ENCODE measurements at places on chromosomes 13 and 19.

GRCh38 chr13:36094478-36094877, 36.7 kb downstream of the DCLK1 start:
- DNase-seq: no peak

- peak; percentile 64 for DNase-seq
These were observed 172.1 kb downstream of the NUFIP1 start for GRCh38 chr13:44817131-44817671.

DNA sequence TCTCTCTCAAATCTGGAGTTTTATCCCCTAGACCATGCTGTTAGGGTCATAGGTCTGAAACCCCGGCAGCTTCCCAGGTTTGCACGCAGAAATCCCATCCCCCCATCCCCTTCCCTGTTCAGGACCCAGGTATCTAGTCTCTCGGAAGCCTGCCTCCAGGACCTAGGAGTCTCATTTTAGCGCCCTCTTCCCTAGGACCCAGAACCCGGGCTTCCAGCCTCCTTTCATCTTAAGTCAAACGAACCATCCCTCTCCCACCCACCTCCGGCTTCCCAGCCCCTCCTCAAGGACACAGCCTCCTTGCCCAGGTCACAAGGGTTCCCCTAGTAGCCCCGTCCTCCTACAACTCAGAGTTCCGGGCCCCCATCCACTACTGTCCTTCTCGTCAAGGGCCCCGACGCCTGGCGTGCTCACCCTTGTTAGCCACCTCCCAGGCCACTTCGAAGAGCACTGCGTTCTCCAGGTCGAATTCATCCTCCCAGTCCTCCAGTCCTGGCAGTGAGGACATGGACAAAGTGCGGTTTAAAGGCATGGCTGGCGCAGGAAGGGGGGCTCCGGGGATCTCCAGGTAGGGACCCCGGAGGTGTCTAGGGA, 431 bp downstream of the GYS1 start:
- DNase-seq: no peak

DNA sequence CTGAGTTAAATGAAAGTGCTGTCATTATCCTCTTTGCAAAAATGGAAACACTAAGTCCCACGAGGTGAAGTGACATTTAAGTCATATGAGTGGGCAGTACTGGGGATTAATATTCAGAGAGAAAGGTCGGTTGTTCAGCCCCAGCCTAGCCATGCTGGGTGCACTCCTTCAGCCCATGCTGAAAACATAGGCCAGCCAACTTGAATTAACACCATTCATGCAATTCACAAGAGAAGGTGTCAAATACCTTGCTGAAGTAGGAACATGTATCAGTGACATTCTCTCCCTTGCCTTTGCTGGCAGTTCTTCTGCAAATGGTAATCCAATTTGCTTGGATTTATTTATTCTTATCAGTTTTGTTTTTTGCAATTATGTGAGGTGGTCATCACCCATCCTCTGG, 256.3 kb downstream of the DNAJC15 start:
- no peak for DNase-seq

DNA sequence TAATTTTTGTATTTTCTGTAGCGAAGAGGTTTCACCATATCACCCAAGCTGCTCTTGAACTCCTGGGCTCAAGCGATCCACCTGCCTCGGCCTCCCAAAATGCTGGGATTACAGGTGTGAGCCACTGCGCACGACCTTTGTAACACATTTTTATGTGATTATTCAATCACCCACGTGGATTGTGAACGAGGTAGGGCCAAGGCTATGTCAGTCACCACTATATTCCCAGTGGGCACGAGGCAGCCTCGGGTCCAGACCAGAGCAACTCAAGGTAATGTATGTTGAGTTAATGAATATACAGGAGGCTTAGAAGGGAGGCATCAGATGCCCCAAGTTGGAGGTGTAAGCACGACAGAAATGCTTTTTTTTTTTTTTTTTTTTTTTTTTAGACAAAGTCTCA, 8.9 kb downstream of the PTGIR start:
- DNase-seq: no peak

GRCh38 chr13:45133396-45134118, 13.2 kb downstream of the GTF2F2 start:
- DNase-seq: no peak

DNA sequence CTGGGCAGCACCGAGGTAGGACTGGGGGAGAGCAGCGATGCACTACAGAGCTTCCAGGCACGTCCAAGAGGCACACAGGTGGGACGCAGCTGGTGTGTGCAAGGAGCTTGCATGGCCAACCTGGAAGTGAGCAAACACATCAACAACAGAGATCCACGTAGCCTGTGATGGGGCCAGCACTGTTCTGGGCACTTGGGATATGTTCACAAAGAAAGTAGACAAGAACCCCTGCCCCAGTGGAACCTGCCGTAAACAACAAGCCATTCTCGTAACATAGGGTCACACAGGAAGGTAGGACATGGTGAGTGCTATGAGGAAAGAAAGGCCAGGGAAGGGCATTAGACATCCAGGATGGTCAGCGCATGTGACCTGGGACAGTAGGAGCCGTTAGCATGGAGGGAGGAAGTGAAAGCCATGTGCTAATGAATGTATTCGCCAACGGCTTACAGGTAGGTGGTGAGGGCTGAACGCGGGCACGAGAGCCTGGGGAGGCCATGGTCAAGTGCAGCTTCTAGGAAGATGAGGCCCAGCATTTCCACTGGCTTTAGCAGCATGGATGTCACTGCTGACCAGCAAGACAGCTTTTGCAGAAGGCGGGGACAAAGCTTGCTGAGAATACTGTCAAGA, 105.5 kb downstream of the TEX26 start:
- no peak for DNase-seq

- no peak for DNase-seq
These were observed 485.2 kb downstream of the ZNF536 start for GRCh38 chr19:30857388-30857787.

DNA sequence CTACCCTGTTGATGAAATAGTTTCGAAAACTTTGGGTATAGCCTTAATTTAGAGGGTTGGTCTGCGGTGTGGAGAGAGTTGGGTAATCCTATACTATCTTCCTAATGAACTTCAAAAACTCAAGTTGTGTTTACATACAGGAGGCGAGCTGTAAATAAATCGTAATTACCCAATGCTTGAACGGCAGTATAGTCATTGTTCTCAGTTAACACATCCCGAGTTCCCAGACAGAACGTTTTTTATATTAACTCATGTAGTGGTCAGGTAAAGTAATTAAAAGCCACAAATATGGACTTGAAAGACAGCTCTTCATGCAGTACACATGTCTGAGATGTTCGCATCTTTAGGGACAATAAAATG, 1.5 kb downstream of the PDS5B start:
- DNase-seq: no peak

- no peak for DNase-seq
These were observed 43.1 kb downstream of the B3GLCT start for GRCh38 chr13:31242916-31243315.

DNA sequence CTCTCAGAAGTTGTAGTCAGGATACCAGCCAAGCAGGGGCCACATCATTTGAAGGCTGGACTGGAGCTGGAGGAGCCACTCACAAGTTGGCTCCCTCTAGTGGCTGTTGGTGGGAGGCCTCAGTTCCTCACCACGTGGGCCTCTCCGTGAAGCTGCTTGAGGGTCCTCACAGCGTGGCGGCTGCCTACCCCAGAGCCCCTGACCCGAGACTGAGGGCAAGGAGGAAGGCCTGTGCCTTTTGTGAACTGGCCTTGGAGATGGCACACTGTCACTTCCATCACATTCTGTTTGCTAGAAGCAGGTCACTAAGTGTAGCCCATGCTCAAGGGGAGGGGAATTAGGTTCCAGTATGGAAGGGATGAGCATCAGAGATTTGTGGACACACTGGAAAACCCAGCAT, 14.6 kb downstream of the GNA11 start:
- DNase-seq: peak; percentile 44

DNA sequence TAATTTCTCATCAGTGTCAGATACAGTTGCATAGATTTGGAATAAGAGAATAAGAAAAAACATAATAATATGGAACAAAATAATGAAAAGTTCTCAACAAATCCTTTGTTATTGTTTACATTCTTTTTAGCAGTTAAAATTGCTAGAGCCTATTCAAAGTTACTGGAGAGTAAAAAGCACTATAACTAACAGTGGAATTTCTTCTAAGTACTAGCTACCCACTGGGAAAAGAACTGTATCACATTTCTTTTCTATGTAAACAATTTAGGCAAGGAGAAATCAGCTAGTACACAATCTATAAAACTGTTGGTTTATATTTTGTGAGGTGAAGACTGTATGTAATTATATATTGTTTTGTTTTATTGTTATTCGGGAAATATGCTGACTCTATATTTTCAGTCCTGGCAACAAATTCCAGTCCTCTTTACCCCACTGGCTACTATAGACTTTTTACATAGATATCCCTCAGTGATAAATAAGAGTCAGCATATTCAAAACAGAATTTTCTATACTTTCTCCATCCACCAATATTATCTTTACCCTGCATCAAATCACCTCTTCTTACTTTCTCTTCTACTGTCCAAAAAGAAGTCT, 222.0 kb downstream of the PCDH9 start:
- DNase-seq: no peak

GRCh38 chr19:55196803-55197202, 12.5 kb downstream of the PTPRH start:
- DNase-seq: no peak

DNA sequence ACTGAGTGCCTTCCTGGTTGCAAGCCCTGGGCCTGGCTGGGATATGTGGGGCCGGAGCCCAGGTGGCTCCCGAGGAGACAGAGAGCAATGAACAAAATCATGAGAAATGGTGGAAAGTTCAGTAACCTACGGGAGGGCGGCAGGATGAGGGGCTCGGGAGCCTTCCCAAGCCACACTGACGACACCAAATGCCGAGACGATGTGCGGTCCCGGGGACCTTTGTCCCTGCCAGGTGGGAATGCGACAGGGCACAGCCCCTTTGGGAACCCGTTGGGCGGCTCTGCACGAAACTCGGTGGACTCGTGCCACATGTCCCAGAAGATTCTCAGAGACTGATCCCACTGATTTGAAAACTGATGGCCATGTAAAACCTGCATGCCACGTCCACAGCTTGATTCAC, 11.7 kb upstream of the ZNF14 start:
- DNase-seq: no peak

GRCh38 chr13:32316028-32316339, 676 bp downstream of the BRCA2 start:
- DNase-seq: no peak

- no peak for DNase-seq
These were observed 3.1 kb upstream of the SUCLA2 start for GRCh38 chr13:48004201-48004600.

GRCh38 chr13:113823771-113824170, 40.1 kb downstream of the GAS6 start:
- DNase-seq: no peak

DNA sequence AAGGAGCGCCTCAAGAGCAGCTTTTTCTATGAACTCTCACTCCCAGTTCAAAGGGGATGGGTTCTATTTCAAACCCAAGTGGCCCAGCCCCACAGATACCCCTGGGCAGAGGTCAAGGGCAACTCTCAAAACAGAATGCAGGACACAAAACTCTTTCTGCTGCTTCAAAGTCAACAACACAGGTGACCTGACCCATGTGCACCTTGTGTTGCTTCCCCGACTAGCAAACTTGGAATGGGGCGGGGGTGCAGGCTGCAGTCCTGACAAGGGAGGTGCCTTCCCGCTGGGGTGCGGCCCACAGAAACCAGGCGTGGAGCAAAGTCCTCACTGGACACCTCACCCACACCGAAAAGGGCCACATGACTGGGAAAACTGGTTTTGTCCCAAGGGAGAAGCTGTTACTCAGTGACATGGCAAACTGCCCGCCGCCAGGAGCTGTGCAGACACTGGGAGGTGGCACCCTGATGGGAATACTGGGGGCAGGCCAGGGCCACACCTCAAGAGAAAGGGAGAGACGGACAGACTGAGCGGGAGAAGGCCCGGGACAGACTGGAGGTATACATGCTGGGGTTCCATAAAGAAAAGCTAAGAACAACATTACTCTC, 17.4 kb downstream of the ZC3H4 start:
- no peak for DNase-seq

GRCh38 chr13:30126903-30127428, 180.4 kb downstream of the KATNAL1 start:
- DNase-seq: no peak

DNA sequence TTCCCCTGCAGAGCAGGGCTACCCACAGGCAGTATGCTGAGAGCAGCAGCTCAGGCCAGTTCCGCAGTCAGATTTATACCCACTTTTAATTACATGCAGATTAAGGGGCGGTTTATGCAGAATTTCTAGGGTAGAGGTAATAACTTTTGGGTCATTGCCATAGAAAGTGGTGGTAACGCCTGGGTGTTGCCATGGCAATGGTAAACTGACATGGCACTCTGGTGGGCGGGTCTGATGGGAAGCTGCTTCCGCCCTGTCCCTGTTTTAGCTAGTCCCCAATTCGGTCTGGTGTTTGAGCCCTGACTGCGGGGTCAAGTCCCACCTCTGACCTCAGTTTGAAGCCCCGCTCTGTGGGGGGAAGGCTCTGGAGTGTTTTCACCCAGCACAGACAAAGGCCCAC, 141.1 kb upstream of the VSTM2B start:
- no peak for DNase-seq
